NCI-H187 treated with DMSO at 0.1 percent for 48 hours (cell line): ENCODE measurements at places on chromosomes 16 and 17.

- DNase-seq, result no peak
These were observed 39.6 kb upstream of the RHOT1 start for GRCh38 chr17:32102646-32103186.

GRCh38 chr17:67376415-67376736 lies 705 bp upstream of the PITPNC1 start:
- no peak for DNase-seq

DNA sequence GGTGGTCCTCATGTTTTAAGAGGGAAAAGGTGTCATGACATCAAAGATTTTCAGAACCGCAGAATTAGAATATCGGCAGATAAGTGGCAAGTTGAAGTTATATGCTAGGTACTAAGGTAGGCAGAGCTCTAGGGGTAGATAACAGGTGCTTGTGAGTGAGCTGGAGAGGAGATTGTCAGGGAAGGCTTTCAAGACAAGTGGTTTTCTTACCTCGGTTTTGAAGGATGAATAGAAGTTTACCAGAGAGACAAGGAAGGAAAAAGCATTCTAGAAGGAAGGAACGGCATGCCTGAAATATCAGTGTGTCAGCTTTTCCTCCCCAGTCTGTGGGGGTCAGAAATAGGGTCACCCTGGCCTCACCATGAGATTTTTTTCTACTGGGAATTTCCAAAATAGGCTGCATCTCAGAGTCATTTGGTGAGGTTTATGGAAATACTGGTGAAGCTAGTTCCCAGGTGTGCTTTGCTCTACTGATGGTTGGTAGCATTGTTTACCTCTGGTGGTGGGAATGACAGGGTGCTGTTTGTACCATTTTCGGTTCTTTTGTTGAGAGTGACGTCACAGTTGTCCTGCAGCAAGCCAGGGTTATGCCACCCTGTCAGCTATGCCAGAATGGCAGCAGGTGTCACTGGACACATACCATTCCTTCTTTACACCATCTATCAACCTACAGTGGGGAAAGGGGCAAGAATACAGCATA lies 112.5 kb downstream of the MSI2 start:
- DNase-seq, result no peak

DNA sequence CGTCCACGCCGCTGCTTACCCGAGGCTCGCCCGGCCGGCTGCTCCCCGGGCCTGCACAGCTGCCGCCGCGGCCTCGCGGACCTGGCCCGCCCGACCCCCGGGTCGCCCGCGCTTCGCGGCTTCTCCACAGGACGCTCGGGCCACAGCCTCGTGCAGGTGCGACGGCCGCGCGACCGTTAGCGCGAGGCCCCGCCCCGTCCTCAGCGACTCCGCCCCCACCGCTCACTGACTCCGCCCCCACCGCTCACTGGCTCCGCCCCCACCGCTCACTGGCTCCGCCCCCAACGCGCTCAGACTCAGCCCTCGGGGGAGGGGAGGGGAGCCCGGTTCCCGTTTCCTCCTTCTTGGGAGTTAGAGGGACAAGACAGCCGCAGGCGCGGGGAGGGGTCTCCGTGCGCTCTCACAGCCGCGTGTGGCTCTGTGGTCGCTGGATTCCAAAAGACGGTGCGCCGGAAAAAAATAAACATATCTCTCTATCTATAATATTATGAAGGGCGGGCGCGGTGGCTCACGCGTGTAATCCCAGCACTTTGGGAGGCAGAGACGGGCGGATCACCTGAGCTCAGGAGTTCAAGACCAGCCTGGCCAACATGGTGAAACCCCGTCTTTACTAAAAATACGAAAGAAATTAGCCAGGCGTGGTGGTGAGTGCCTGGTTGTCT lies at the start of gene MEIOB:
Gene MEIOB, minus strand, starts transcription at position 191 of the 662 bp plus-strand sequence. CDS start 3,989 bp downstream, outside the sequence.
- DNase-seq, result no peak

DNA sequence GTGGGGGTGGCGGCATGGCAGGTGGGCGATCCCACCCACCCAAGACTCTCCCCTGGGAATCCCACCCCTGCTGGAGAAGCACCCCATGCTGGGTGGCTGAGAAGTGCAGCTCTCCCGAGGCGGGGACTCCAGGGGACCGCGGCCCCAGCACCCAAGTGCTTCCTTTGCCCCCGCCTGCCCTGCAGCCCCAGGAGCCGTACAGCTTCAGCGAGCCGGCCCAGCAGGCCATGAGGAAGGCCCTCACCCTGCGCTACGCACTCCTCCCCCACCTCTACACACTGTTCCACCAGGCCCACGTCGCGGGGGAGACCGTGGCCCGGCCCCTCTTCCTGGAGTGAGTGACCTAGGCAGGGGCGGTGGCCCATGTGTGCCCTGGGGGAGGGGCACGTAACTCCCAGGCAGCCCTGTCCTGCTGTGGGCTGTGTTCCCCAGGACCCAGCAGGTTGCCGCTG lies 11.7 kb downstream of the GAA start:
- DNase-seq, result no peak

GRCh38 chr17:34706029-34706428 lies 126.6 kb downstream of the TMEM132E start:
- DNase-seq, result no peak

DNA sequence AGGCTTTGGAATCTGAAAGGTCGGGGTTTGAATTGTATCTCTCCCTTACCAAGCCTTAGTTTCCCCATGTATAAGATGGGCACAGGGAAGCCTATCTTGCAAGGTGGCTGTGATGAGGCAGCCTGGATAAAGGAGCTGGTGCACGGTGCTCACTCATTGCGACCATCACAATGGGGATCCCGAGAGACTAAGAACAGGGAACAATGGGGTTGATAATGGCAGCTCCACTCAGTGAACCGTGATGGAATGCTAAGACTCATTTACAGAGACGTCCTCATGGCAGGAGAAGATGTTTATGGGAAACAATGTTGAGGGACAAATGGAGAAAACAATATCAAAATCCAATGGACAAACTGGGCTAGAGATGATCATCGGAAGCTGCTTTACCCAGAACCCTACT lies 81.8 kb downstream of the SPACA3 start:
- no peak for DNase-seq

DNA sequence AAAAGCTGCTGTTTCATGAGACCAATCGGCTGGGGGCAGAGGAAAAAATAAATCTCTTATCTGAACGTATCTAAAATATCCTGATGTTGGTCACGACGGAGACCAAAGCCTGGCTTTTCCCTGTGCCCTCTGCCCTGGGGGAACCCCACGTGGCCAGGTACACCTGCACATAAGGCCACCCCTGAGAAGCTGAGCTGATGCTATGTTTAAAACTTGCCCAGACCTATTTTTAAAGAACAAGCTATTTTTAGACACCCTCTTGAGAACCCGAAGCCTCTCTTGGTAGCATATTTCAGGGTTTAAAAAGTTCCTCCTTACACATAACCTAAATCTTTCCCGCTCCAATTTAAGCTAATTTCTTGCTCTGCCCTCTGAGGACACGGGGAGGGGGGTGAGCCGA lies 210.4 kb downstream of the GSG1L start:
- no peak for DNase-seq

DNA sequence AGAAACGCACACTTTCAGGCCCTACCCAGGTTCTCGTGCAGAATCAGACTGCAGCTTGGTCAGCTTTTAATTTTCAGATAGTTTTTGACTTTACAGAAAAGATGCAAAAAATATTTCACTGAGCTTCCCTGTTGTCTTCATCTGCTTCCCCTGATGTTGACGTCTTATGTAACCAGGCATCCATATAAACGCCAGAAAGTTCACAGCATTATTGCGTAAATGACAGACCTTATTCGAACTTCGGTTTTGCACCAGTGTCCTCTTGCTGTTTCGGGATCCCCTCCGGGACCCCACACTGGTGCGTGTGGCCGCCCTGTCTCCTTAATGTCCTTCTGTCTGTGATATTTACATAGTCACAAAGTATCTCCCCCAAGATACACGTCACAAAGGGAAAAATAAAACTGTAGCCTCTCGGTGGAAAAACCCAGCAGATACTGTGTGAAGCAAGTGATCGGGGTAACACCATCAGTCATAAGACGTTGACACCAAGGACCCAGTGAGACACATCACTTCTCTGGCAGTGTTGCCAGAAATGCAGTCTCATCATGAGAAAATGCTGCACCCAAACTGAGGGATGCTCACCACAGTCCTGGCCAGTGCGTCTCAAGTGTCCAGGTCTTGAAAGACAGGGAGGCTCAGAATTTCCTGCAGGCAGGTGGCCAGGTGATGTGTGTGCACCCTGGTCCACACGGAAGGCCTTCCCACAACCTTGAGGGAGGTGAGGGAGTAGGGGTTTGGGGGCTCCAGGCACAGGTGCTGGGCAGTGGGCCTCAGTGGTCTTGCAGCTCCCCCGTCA lies 4.3 kb downstream of the BANP start:
- no peak for DNase-seq

DNA sequence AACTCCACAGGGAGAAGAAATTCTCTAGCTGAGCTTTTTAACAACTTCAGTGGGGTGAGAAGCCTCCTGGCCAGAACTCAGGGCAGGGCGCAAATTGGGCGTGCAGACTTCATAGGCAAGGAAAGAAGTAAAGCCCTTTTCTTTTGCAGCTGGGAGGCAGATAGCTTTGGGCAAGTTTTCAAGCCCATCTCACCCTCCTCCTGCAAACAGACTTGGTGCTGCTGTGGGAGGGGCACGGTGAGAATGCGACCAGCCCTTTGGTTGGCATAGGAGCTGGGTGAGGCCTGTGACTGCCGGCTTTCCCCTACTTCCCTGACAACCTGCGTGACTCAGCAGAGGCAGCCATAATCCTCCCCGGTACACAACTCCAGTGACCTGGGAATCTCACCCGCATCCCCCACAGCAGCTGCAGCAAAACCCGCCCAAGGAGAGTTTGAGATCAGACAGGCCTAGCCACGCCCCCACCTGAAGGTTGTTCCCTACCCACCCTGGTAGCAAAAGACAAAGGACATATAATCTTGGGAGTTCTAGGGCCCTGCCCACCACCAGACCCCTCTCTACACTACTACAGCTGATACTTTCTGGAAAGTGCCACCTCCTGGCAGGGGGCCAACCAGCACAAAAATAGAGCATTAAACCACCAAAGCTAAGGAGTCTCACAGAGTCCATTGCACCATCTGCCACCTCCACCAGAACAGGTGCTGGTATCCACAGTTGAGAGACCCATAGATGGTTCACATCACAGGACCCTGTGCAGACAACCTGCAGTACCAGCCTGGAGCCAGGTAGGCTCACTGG lies 195.5 kb upstream of the CCL2 start:
- DNase-seq, result no peak
